ENCODE measurements at places on chromosomes 7 and 10.

DNA sequence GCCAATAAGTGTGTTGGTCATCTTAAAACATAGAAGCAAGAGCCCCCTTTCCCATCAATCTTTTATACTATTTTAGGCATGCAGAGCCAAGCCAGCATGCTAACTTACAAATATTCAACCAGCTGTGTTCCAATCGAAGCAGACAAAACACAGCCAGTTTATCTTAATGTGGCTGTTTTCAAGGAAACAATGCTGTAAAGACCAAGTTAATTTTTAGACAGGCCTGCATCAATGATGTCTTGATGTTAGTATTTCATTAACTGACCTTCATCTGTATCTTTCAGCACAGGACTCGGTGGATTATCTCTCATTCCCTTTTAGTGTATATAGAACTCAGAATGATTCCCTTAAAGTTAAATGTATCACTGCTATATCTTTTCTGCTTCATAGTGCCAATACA, 262.0 kb upstream of the ZWINT start:
- no peak for DNase-seq

GRCh38 chr7:14419531-14419930, 430.1 kb upstream of the ETV1 start:
- DNase-seq: no peak

- no peak for DNase-seq
These were observed 1050.5 kb downstream of the XPNPEP1 start for GRCh38 chr10:108872854-108873253.

GRCh38 chr10:29279779-29280487, 8.9 kb upstream of the LYZL1 start:
- no peak for DNase-seq

All from smooth muscle cell of the brain vasculature (primary cell).